ENCODE measurements at places on chromosomes 4 and X.

GRCh38 chrX:6223516-6223915 lies 5.2 kb downstream of the NLGN4X start:
- DNase-seq: no peak

DNA sequence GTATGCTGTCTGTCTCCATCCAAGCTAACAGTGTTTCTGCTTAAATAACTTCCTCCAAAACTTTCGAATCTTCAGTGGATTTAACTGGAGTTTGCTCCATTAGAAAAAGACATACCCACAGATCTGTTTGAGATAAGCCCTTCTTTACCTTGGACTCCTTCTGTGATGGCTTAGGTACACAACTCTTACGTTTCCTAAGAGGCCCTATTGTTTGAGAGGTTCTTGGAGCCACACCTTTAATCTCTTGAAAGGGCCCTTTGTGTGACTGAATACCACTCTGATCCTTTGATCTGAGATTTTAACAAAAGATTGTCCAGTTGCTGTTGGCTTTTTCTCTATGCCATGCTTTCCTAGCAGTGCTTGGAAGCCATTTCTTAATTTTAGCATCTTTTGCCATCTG lies 92.5 kb downstream of the AKAP4 start:
- no peak for DNase-seq

DNA sequence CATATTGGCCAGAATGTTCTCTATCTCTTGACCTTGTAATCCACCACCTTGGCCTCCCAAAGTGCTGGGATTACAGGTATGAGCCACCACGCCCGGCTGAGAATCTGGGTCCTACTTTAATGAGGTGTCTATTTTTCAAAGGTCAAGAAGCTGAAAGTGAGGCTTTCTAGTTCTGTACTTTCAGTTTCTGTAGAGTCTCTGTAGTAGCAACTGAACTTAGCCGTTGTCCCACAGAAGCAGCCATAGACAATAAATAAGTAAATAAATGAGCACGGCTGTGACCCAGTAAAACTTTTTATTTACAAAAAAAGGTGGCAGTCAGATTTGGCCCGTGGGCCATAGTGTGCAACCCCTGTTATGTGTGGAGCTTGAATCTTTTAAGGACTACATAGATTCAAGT lies 92.0 kb downstream of the FNIP2 start:
- DNase-seq: no peak

- no peak for DNase-seq
Observed at GRCh38 chr4:108813261-108813660, 50.4 kb upstream of the ETNPPL start.
